ENCODE measurements at places on chromosomes 12 and 14.

GRCh38 chr14:95291859-95292542 is 27.7 kb downstream of the CLMN start:
- DNase-seq = no peak

DNA sequence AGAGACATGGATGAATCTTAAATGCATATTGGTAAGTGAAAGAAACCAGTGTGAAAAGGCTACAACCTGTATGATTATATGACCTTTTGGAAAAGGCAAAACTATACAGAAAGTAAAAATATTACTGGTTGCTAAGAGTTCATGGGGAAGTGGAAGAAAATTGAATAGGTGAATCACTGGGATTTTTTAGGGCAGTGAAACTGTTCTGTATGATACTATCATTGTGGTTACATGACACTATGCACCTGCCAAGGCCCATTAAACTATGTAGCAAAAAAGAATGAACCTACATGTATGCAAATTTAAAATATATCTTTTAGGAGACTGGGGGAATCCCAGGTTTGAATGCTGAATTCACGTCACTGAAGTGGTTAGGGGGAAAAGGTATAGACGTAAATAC is 12.6 kb upstream of the OR8S1 start:
- DNase-seq = no peak

DNA sequence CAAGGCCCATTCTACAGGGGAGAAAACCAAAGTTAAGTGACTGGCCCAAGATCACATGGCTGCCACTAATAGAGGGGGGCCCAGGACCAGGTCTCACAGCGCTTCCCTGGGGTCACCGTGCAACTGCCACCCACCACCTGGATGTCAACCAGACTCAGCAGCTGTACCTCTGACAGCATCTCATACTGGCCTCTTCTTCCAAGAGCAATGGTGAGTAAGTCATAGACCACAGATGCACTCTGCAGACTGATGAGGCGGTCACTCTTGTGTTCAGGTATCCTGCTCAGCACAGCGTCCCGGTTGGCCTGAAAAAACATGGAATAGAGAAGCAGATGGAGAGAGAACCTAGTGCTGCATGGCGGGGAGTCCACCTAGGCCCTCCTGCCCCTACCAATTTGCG is 139.9 kb downstream of the TTC7B start:
- no peak for DNase-seq

GRCh38 chr12:3081886-3082285 is 4.7 kb downstream of the TSPAN9 start:
- DNase-seq = no peak

DNA sequence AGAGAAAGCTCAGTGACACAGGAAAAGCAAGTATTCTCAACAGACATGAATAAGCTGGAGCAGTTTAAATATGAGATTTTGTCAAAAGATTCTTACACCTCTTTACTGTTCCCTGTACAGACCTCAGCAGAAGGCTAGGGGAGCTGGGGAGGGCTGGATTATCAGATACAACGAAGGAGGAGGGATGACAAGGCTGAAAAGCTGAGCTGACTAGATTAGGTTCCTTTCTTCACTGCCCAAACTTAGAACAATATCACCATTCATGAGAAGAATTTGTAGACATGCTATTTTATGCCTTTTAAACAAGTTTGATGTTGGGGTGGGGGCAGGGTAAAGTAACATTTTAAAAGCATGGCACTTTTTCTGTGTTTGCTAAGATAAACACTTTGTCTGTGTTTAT is 611.1 kb downstream of the AACS start:
- DNase-seq = no peak

DNA sequence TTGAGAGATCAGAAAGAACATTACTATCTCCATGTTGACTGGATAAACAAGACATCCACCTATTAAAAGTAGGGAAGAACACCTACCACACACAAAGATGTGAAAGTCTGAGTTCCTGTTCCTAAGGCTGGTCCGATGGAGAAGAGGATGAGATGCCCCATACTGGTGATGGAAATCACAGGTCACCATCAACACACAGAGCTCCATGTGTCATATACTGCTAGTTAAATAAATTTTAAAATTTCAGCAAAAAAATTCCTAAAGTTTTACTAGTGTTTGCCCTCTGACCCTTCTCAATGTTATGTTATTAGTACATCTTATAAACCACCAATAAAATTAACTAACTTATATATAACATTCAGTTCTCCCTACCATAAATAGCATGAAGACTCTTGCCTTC is 59.1 kb downstream of the KCNA5 start:
- DNase-seq = no peak

- peak; percentile 40 for DNase-seq
Observed at GRCh38 chr12:53232646-53233461, 845 bp upstream of the RARG start.

DNA sequence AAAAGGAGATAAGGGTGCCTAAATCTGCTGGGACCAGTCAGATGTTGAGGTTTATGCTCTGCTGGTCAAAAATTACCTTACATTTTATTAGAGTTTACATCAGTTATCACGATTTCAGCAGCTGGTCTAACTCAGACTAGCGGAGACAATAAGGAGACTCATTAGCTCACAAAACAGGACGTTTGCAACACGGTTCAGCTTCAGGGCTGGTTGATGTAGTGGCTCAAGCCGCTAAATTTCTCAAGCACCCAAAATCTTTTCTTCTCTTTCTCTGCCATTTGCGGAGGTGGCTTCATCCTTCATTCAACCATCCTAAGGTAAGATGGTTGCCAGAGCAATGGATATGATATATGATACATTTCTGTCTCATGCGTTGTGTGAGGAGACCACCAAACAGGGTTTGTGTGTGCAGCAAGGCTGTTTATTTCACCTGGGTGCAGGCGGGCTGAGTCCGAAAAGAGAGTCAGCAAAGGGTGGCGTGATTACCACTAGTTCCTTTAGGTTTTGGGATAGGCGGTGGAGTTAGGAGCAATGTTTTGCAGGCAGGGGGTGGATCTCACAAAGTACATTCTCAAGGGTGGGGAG is 30.3 kb upstream of the CLIP1 start:
- peak; percentile 2 for DNase-seq

- DNase-seq = no peak
Observed at GRCh38 chr12:122646517-122647217, 56.5 kb downstream of the HCAR2 start.

DNA sequence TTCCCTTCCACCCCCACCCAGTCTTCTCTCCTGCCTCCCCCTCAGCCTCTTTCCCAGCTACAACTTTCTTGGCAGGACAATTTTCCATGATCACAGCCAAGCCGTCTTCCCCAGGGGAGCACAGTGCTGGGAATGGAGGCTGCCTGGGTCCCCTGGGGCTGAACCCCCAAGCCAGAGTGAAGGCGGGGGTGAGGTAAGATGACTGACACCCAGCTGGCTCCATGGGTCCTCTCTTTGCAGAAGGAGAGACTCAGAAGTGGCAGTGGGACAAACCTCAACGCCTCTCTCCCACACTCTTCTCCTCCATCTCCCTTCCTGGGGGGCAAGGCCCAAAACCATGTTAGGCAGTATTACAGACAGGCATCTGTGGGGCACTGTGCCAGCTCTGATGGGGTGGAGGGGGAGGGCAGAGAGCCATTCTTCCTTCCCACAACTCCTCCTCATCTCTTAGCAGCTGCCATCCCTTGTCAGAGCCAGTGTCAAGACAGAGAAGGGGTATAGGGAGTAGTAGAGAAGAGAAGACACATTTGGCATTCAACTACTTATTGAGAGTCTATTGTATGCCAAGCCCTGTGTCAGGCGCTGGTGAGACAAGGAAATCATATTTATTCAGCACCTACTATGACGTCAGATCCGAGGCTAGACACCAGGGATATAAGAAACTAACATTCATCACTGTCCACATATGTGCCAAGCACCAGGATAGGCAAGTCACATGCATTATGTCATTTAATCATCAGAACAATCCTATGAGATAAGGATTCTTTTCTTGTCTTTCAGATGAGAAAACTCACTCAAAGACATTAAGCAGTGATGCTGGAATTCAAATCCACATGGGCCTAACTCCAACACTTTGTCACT is 3.6 kb downstream of the ITGA7 start:
- no peak for DNase-seq

DNA sequence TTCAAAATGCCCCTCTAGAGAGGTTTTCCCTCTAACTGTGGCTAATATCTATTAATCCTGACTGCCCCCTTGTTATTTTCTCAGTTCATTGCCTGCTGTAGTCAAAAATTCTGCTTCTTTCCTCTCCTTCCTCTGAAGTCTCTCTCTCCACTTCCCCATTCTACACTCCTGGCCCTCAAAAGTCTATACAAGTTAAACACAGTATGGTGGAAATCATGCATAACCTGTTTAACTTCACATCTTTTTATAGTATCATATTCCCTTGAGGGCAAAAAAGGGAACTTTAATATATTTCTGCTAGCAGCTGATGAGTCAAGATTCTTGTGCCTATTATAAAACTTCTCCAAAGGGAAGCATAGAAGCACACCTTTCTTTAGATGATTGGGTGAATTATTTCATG is 16.7 kb downstream of the GRIP1 start:
- DNase-seq = no peak

DNA sequence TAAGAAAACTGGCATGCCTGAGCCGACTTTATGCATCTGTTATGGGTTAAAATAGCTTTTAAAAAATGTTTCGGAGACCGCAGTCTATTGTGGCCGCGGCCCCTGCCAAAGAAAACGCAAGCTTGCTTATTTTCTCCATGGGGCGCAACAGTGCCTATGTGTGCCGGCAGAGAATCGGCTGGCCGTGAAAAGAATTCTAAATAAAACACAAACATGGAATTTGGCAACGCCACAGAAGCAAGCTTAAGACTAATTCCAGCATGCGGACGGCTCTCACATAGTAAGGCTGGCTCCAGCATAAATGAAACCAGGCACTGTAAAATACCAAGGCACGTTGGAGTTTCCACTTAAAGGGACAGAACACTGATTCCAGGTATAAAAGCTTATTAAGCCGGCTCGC is 56.7 kb downstream of the BCL11B start:
- DNase-seq = no peak

GRCh38 chr14:65434216-65434850 is 21.8 kb downstream of the FUT8 start:
- DNase-seq = no peak

- no peak for DNase-seq
Observed at GRCh38 chr12:69066492-69067373, 133.8 kb upstream of the CPM start.

DNA sequence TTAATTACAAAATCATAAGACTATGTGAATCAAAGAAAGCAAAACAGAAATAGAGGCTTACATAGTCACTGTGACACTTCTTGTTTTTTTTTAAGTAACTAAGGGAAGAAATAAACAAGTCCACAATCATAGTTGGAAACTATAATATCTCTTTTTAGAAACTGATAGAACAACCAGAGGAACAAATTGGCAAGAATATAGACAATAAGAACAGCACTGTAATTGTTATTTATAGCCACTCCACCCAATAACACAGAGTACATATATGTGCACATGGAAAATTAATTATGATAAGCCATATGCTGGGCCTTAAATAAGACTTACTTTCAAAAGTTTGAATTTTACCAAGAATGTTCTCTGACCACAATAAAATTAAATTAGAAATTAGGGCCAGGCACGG is 101.1 kb downstream of the PLEKHG7 start:
- no peak for DNase-seq

DNA sequence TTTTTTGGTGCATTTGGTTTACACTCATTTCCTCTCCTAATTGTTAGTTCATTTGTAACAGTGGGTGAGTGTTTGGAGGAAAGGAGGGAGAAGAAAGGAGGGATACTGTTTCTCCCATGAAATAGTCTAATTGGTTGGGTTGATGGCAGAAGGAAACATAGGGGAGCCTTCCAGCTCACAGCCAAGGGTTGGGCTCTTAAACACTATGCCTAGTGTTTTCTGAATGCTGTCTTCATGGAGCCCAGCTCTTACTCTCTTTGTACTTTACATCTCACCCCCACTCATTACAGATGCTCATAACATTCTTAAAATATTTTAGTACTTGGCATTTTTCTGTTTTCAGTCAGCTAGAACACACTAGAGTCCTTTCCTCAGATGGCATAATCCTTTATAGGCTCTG is 38.2 kb downstream of the BAZ2A start:
- no peak for DNase-seq

DNA sequence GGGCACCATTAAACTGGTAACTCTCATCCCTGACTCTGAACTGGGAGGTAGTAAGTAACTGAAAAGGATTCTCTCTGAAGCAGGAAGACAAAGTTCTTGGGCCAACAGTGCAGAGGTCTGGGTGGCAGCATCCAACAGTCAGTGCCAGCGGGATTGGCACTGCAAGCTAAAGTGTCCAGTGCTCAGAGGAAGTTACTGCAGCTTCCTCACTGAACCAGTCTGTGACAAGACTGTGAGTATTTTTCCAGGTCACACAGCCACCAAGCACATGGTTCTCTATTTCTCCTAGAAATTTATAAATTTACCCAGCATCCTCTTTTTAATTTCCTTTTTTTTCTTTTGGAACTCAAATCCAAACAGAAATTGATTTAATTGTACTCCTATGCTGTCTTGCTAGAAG is 81.6 kb upstream of the FAR2 start:
- no peak for DNase-seq
